Amniotic stem cell (primary cell): ENCODE measurements at places on chromosomes 7 and 10.
A peak's percentile ranks its signal among the peaks of the same experiment; 100 is the strongest.

DNA sequence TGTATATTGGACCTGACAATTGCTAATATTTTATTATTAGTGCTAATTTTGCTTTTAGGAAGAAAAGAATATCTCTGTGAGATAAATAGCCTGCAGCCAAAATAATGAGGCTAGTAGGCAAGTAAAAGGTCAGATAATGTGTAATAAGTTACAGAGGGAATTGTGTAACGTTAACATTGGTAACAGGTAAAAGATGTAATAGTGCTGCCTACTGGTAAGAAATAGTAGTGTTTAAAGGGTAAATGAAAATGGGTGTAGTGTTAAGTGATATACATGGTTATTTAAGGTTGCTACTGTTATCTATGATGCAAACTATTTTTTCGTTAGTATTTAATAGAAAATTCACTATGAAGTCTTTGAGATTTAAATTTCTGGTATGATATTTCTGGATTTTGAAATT is 9.2 kb upstream of the FOXP2 start:
- no peak for DNase-seq

DNA sequence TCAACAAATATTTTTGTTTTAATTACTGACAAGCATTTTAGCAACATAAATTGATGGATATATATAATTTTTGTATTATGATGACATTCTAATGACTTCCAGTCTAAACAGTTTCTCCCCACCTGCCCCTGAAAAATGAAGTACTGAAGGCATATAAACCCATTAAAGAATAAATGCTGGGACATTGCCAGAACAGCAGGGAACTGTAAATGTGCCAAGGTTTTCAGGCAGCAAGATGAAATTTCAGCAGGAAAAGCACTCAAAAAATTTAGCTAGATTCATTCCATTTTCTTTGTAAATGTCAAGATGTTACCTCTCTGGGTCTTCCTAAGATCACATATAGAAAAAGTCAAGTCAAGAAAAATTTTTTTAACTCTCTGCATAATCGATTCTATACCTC is 11.0 kb upstream of the TLL2 start:
- DNase-seq: no peak

- peak; percentile 28 for DNase-seq
These were observed 194.8 kb upstream of the PTN start for GRCh38 chr7:137538361-137538762.

GRCh38 chr10:103911021-103911459 is 6.9 kb downstream of the STN1 start:
- no peak for DNase-seq

GRCh38 chr7:40175725-40176510 is 41.1 kb downstream of the SUGCT start:
- no peak for DNase-seq

DNA sequence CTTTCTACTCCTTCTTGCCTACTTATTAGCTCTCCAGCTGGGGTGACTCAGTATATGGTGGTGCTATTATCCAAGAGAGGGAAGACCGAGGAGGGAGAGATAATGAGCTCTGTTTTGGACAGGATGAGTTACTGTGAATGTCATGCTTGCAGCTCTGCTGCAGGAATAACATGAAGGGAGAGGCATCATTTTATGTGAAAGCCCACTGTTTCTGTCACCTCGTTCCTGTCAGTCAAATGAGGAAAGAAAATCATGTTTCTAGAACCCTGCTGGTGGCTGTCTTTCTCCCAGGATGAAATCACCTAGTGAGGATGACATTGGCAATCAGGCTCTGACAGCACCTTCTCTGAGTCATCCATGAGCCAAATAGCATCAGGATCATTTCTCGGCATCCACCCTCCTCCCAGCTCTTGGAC is 1291.6 kb upstream of the AUTS2 start:
- no peak for DNase-seq

- no peak for DNase-seq
These were observed 66.6 kb downstream of the FZD1 start for GRCh38 chr7:91330866-91331265.

DNA sequence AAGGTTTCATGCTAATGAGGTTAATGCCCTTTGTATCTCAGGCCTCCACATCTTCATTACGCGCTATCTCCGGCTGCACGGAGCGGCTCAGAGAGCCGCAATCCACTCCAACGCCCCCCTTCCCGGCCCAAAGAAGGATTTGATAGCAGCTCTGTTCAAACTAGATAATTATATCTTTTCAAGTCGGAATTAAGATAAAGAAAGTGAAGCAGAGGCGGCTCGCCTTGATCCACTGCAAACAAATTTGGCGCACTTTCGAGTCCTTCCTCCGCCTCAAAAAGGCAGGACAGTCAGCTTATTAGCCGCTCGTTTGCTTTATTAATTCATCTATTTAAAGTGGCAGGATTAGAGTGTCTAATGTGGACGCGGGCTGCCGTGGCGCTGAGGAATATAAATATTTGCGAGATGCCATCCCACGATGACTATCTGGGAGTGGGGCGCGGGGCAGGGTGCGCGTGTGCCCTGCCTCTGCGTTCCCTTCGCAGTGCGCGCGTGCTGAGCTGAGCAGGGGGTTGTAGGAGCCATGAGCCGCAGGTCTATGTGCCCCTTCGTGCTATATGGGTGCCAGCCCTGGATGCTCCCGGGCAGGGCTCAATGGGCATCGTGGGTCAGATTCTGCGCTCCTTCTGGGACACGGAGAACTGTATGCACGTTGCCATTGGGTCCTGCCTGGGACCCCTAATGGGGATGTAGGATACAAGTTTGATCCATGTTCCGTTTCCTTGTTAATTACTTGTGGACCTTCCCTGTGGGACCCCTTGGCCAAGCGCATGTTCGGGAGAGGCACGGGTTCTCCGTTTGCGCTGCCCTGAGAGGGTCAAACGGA is 9.0 kb downstream of the EMX2 start:
- DNase-seq: no peak

DNA sequence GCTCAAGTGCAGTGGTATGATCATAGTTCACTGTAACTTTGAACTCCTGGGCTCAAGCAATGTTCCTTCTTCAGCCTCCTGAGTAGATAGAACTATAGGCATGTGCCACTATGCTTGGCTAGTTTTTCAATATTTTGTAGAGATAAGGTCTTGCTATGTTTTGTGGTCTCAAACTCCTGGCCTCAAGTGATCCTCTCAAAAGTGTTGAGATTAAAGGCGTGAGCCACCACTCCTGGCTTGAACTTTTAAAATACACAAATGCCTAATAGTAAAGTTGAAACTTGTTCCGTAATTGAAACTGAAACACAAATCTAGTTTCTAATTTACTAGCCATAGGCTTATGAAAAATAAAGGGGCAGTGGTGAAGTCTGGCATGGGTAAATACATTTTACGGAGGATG is 65.7 kb downstream of the AP3M1 start:
- no peak for DNase-seq

- DNase-seq: no peak
These were observed 29.8 kb downstream of the SEM1 start for GRCh38 chr7:96679886-96680285.

GRCh38 chr7:48780862-48781261 is 143.5 kb upstream of the CDC14C start:
- DNase-seq: no peak

DNA sequence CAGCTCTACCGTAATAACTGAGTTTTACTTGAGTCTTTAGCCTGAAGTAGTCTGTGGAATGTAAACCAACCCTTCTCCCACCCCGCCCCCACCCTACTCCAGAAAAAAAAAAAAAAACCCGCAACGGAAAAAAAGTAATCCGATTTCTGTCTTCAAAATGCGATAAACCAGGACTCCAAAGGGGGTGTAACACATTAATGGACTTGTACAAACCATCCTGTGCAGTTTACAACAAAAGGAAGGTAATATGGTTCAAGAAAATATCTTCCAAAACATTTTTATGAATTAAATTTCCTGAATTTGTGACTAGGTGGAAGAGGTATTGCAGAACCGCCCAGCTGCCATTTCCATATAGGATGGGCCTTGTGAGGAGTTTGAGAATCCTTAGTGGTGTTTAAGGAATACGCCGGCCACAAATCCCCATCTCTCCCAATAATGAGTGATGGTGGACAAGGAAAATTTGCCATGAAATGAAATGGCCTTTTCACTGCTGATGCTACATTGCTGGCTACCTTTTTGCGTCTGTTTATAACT is 10.6 kb downstream of the SKIDA1 start:
- DNase-seq: no peak

GRCh38 chr10:36181426-36182178 is 539.5 kb upstream of the FZD8 start:
- no peak for DNase-seq

DNA sequence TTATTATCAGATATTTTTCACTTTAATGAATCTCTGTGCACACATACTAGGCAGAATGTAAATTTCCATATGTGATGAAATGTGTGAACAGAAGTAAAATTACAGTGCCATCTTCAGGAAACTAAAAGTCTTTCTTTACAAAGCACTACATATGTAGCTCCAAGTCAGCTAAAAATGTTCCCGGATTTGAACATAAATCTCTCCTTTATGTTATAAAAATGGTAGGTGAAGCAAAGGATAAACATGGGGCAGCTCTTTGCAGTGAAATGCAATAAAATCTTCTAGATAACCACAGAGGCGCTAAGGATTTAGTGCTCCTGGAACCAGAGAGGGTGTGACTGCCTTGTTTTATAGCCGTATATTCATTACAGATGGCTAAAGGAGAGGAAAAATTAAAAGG is 104.9 kb upstream of the C7orf33 start:
- DNase-seq: no peak

- no peak for DNase-seq
These were observed 57.6 kb downstream of the YKT6 start for GRCh38 chr7:44258423-44258760.

DNA sequence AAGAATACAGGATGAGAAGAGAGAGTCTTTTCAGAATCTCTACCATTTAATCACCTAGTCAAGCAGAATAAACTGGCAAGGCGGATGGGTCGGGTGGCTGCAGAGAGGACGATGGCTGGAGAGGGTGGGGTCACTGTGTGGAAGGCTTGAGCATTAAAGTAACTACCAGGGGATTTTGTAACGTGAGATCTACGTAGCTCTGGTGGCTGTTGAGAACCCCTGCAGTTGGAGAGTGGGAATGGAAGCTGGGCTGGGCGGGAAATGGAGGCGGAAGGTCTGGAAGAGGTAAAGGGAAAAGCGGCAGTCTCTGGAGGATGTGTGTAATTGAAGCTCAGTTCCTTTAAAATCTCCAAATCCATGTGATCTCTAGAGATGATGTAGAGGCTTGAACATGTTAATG is 135.0 kb downstream of the GATA3 start:
- no peak for DNase-seq

DNA sequence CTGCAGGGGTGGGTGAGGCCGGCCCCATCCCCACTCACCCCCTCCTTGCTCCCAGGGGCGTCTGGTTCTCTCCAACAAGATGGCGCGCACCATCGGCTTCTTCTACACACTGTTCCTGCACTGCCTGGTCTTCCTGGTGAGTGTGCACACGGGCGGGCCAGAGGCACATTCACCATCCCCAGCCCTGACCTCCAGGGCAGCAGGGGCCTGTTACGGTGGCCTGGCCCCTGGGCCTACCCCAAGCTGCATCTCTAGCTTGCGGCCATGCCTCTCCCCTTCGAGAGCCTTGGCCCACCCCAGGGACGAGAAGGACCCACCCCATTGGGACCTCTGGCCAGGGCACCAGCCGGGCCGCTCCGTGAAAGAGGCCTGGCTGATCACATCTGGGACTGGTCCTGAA is 4.9 kb upstream of the SH2B2 start:
- DNase-seq: no peak

GRCh38 chr7:10803720-10804119 is 170.0 kb upstream of the PHF14 start:
- no peak for DNase-seq

- no peak for DNase-seq
These were observed 11.2 kb upstream of the SEM1 start for GRCh38 chr7:96720843-96721242.

DNA sequence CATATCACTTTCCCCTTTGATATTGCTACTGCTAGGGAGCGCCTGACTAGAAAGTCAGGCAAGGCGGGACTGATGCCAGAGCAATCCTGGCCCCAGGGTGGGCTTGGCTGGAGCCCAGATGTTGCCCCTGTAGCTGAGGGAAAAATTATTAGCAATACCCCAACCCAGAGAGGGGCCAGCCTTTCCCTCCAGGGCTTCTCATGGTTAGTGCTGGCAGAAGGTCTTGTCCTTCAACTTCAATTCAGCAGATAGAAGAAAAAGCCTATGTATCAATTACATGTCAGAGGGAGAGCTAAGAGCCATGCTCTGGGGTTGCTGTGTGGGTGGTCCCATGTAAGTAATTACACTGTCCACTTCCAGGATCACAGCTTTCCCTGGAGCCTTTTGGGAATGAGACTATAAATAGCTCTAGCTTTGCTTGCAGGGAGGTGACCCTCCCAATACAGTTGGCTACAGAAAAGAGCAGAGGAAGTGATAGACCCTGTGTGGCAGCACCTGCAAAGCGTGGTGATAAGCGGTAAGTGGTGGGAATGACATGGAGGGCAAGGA is 579.1 kb downstream of the CCSER2 start:
- no peak for DNase-seq

GRCh38 chr7:39168403-39169098 is 190.8 kb downstream of the POU6F2 start:
- DNase-seq: no peak

- no peak for DNase-seq
These were observed 86.7 kb downstream of the ADCY1 start for GRCh38 chr7:45660901-45661211.

DNA sequence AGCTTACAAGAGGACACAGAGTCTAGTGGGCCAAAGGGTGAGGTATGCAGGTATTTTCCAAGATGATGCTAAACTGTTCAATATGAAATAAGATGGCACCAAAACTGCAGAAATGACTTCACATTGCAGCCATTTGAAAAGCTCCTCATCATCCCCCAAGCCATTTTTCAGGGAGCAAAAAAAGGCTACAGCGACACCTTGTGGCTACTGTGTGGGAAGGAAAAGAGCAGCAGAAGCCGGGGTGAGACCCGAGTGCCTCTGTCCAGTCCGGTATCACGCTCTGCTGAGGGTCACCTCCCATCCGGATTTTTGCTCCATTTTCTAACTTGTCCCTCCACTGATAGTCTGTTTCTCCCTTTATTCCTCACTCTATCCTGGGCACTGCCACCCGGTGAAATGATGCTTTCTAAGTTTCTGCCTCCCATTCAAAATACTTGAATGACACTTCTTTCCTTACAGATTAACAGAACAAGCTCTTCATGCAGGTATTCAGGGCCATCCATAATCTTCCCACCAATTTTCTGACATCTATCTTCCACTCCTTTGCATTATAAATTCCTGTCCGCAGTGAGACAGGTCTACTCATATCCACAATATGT is 220.2 kb downstream of the DGKI start:
- no peak for DNase-seq

- no peak for DNase-seq
These were observed 300.9 kb downstream of the BICC1 start for GRCh38 chr10:58813573-58813972.

DNA sequence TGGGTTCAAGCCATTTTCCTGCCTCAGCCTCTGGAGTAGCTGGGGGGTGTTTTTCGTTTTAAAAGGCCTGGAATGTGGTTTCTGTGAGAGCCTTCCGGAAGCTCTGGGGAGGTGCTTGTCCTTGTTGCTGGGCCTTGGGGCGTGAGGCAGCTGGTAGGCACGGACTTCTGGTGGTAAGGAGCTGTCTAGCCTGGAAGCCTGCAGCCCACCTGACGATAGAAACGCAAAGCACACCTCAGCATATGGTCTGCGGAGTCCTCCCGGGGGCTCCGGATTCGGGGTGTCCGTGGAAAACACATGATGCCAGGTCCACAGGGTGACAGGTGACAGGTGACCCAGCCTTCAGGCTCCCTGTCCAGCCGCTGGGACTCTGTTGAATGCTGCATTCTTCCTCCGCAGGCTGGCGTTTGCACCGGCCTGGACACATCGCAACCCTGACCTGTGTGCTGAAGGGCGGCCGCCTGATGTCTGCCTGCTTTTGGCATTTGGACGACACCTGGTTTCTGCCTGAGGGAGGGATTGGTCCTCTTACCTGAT is 37.3 kb downstream of the INPP5A start:
- no peak for DNase-seq
